ENCODE measurements at places on chromosomes 2 and 18. TPM values are rescaled to one million over a fixed set of nuclear protein-coding genes. Genes with fewer than 3 reads are reported as not detected.

DNA sequence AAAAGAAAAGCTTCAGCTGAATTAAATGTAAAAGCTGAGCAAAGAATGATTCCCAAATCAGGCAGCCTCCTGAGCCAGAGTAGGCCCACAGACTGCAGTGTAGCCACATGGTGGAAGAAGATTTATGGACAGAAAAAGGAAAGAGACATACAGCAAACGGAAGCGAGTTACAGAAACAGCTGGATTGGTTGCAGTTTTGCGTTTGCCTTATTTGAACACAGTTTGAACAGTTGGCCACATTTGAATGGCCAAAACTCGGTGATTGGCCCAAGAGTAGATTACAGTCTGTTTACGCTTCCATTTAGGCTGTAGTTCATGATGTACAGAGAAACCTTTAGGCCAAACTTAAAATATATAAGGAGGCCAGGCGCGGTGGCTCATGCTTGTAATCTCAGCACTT lies 35.1 kb downstream of the SH2D6 start:
- no peak for ATAC-seq

- ATAC-seq, result no peak
Measured at GRCh38 chr2:24822049-24822706, 29.0 kb downstream of the CENPO start.

DNA sequence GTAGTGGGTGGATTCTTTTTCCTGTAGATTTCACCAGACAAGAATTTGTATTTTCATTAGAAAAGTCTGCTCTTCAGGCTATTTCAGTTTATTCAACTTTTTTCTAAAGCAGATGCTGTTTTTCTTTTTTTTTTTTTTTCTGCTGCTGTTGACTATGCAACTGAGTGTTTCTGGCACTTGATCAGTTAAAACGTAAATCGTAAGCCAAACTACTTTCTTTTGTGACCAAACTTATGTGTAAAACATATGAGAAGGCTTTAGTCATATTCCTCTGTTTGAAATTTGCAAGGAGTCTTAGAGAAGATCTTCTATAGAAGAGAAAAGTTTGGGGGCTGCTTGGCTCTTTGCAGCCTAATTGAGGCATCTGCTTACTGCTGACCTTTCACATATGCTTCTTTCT lies 170.1 kb downstream of the PARD3B start:
- ATAC-seq, result no peak

GRCh38 chr18:36724169-36724568 lies 104.6 kb downstream of the TPGS2 start:
- no peak for ATAC-seq

DNA sequence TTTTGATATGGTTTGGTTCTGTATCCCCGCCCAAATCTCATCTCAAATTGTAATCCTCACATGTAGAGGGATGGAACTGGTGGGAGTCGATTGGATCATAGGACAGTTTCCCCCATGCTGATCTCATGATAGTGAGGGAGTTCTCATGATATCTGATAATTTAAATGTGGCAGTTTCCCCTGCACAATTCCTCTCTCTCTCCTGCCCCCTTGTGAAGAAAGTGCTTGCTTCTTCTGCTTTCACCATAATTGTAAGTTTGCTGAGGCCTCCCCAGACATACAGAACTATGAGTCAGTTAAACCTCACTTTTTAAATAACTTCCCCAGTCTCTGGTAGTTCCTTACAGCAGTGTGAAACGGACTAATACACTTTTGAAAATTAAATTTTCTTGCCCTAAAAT lies 12.3 kb upstream of the KCNJ3 start:
- no peak for ATAC-seq

- no peak for ATAC-seq
Measured at GRCh38 chr2:104851291-104852089, 2.4 kb upstream of the POU3F3 start.

DNA sequence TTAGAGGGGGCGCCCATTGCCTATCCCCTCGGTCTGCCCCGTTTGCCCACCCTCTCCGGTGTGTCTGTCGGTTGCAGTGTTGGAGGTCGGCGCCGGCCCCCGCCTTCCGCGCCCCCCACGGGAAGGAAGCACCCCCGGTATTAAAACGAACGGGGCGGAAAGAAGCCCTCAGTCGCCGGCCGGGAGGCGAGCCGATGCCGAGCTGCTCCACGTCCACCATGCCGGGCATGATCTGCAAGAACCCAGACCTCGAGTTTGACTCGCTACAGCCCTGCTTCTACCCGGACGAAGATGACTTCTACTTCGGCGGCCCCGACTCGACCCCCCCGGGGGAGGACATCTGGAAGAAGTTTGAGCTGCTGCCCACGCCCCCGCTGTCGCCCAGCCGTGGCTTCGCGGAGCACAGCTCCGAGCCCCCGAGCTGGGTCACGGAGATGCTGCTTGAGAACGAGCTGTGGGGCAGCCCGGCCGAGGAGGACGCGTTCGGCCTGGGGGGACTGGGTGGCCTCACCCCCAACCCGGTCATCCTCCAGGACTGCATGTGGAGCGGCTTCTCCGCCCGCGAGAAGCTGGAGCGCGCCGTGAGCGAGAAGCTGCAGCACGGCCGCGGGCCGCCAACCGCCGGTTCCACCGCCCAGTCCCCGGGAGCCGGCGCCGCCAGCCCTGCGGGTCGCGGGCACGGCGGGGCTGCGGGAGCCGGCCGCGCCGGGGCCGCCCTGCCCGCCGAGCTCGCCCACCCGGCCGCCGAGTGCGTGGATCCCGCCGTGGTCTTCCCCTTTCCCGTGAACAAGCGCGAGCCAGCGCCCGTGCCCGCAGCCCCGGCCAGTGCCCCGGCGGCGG lies 1.7 kb downstream of the MYCN start:
- no peak for ATAC-seq

DNA sequence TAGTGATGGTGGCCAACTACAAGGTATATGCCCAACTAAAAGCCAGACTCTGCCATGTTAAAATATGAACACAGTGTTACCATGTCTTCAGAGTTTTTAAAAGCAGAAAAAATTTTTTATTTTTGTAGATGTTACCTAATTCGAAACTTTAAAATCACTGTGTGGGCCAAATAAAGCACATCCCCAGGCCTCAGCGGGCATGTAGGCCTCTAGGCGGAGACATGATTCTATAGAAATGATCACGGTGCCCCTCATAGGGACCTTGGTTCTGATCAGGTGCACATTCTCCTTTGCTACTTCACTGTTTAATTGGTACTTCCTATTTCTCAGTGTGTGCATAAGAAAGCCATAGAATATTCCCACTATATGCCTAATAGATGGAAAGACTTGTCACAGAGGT lies 349.2 kb downstream of the XIRP2 start:
- no peak for ATAC-seq

GRCh38 chr18:26746826-26747475 lies 118.6 kb downstream of the AQP4 start:
- ATAC-seq, result no peak

GRCh38 chr2:118065921-118066511 lies 22.3 kb upstream of the INSIG2 start:
- ATAC-seq, result no peak

- peak; percentile 49 for ATAC-seq
Measured at GRCh38 chr2:43636621-43637020, 439 bp upstream of the PLEKHH2 start.

DNA sequence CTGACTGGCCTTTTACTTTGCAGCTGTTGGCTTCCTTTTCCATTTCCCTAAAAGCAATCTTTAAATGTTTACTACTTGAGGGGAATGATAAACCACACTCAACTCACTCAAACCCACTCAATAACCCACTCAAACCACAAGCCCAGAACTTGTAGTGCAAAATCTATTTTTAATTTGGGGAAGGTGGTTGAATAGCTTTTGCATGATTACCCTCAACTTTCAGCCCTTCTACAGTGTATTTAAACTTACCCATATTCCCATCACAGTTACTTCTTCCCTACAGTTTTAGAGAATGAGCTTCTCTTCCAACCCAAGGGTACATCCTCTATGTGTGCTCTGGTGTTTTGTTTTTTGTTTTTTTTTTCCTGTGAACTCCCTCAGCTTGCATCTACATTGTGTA lies 636.1 kb downstream of the TDRD15 start:
- ATAC-seq, result no peak

GRCh38 chr2:29196792-29197788 lies 81.9 kb downstream of the CLIP4 start:
- ATAC-seq, result peak; percentile 88

GRCh38 chr2:161703863-161704262 lies 79.6 kb downstream of the SLC4A10 start:
- ATAC-seq, result no peak

DNA sequence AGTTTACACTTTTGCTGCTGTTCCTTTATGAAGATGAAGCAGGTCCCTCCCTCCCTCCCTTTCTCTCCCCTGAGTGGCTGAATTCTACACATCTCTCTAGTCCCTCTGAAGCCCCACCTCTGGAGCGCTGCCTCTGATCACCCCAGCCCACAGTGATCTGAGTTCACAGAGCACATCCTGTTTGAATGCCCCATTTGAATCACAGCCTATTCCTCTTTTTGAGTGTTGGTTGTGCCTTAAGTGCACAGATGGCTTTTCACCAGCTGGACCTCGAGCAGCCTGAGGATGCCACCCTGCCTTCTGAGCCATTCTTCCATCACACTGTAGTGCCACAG lies 87.1 kb downstream of the ITGB1BP1 start:
- peak; percentile 49 for ATAC-seq

- ATAC-seq, result peak; percentile 80
Measured at GRCh38 chr2:46363535-46364170, 66.4 kb downstream of the EPAS1 start.

GRCh38 chr2:170354855-170355780 lies 177.2 kb downstream of the MYO3B start:
- ATAC-seq, result no peak

DNA sequence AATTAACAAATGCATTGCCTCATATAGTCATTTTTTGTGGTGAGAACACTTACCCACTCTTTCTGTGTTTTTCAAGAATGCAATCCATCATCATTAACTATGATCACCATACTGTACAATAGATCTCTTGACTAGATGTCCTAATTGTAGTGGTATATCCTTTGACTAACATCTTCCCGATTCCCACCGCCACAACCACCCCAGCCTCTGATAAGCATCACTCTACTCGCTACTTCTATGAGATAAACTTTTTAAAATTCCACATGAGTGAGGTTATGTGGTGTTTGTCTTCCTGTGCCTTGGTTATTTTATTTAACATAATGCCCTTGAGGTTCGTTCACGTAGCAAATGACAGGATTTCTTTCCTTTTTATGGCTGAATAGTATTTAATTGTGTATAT lies 6.6 kb downstream of the VWA3B start:
- ATAC-seq, result no peak

DNA sequence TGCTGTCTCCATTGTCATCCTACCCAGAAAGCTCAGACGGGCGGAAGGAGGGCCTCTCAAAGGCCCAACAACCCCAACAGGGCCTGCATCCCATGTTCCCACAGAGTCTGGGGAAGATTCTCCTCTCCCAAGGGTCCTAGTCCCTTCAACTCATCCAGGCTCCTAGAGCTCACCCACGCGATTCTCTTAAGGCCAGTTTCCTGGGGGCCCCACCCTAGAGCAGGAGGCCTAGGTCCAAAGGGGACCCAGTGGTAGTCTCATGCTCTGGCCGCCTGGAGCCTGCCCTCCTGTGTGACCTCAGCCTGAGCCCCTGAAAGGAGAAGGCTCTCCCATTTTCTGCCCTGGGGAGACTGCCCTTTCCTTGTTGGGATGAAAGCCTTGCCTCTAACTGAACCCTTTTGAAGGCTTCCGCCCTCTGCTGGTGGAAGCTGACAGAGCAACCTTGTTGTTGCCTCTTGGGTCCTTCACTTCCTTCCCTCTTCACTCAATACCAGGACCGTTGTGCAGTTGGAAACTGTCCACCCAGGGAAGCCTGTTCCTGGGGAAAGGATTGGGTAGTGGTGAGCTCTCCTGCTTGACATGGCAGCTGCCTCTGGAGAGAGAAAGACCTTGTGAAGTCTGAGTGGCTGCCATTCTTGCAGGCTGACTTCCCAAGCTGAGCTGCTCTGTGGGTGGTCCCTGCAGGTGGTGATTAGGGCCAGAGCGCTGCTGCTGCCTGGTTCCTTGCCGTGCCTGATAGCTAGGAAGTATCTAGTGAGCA lies 86.0 kb upstream of the ALPP start:
- ATAC-seq, result peak; percentile 65

DNA sequence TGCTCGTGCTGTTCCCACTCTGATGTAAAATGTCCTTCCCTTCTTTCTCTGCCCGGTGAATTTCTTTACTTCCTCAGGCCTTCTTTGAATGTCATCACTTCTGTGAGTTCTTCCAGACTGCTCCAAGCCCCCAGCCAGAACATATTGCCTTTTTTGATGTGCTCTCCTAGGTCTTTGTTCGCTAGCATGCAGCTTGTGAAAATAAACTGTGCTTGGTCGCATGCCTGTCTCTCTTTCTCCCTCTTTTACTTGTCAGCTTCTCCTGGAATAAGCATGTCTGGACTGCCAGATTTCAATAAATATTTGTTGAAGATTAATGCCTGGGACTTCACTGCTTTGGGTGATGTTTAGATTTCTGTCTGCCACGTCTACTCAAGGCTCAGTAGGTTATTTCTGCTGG lies 82.7 kb upstream of the ARHGAP28 start:
- no peak for ATAC-seq

GRCh38 chr2:158172719-158173118 lies 71.0 kb downstream of the UPP2 start:
- ATAC-seq, result no peak

DNA sequence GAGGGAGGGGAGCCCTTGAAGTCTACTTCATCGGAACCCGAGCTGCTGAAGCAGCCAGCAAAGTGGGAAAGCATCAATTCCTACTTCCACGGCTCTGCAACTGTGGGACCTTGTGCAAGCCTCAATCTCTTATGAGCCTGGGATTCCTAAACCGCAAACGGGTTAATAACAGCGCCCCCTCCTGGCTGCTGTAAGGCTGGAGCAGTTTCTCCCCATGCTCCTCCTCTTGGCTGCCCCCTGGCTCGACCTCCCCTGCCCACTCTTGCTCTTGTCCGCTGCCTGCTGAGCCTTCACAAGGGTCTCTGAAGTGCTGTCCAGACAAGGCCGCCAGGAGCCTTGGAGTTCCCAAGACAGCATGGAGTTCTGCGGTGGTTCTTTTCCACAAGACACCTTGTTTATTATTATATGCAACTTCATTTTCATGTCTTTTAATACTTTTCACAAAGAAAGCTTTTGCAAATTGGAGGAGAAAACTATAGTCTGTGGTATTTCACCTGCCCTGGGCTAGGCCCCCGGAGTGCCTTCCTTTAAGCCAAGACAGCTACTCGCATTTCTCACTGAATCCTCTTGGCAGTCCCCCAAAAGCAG lies 157.2 kb downstream of the DDX1 start:
- no peak for ATAC-seq

GRCh38 chr2:85235281-85235680 lies 92.5 kb downstream of the TGOLN2 start:
- no peak for ATAC-seq

KCNG3 gene
- not detected for total RNA-seq

REG1B gene
- total RNA-seq, result not detected

FN1 gene
- total RNA-seq, result 1.2 TPM

MDH1B gene
- total RNA-seq, result 0.56 TPM

FOXI3 gene
- not detected for total RNA-seq

DCDC2C gene
- total RNA-seq, result not detected

BMP10 gene
- total RNA-seq, result not detected

HSBP1L1 gene
- 9.2 TPM for total RNA-seq

SPATS2L gene
- total RNA-seq, result 9.7 TPM

SP100 gene
- 175 TPM for total RNA-seq

KCNG2 gene
- not detected for total RNA-seq

REG1A gene
- not detected for total RNA-seq

ZNF804A gene
- not detected for total RNA-seq

MOGAT1 gene
- total RNA-seq, result not detected

LYPD6B gene
- not detected for total RNA-seq

All from activated T-helper 17 cell treated with anti-CD3 and anti-CD28 coated beads, Interleukin-2, amount 50 U/mL, for 72 hours (primary cell).